CD4-positive, alpha-beta T cell treated with Interleukin-17A for 4 hours (primary cell): ENCODE measurements at places on chromosomes 6 and 20.

DNA sequence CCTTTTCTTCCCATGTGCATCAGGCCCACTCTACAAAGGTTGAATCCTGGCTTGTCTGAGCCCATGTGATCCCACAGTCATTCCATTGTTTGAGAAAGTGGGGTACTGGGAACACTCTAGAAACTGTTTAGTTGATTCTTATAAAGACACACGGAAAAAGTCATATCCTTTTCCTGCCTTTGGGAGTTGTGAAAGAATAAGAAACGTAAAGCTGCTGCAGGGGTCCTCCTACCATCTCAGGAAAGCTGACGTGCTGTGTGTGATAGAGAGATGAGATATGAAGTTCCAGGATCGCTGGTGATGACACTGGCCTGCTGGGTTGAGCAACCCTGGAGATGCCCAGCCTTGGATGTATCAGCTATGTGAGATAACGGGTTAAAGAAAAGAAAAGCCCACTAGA is 21.3 kb upstream of the HLA-DRB5 start:
- DNase-seq: no peak

DNA sequence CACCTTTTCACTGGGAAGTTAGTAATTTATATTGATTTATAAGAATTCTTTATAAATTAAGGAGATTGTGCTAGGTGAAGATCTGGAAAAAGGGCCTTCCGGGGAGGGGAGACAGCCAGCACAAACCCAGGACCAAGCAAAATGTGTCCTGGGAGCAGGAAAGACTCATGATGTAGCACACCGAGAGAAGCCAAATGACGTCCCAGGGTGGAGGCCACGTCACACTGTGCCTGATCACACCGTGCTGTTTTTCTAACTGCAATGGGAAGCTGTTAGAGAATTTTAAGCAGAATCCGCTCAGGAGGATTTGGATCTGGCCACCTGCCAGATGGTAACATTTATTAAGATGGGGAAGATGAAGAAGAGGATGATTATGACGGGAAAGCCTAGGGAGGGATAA is 72.7 kb upstream of the AKAP12 start:
- DNase-seq: no peak

DNA sequence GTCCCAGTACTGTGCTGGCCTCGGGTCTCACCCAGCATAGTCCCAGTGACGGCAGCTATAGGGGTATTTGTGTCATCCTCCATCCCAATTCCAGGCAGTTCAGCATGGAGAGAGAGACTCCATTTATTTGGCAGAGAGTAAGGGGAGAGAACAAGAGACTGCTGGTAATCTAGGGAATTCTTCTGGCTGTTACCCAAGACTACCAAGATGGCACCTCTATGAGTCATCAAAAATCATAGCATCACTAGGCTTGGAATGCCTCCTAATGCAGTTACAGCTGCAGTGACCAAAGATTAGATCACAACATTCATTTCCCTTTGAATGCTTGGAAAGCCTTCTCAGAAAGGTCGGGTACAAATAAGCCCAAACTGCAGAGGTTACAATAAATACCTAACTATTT is 660.4 kb upstream of the FLRT3 start:
- DNase-seq: no peak

GRCh38 chr6:118668761-118669385 is 17.5 kb upstream of the CEP85L start:
- DNase-seq: no peak

GRCh38 chr6:14944593-14944992 is 301.3 kb upstream of the JARID2 start:
- DNase-seq: no peak

DNA sequence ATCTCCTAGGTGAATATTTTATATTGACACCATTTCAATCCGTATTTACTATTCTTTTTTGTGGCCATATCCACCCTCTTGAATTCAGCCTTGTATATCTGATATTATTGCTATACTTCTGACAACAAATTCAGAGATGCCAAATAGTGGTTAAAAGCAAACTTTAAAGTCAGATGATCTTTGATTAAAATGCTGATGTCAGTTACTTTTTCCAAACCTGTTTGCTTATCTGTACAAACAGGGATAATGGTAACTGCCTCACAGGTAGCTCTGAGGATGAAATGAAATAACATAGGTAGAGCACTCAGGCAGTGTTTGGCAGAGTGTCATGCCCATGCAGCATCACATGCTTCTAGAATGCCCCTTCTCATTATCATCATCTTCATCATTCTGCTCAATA is 19.2 kb downstream of the PPIL6 start:
- no peak for DNase-seq

- no peak for DNase-seq
Observed at GRCh38 chr20:54340667-54341081, 132.8 kb downstream of the PFDN4 start.

DNA sequence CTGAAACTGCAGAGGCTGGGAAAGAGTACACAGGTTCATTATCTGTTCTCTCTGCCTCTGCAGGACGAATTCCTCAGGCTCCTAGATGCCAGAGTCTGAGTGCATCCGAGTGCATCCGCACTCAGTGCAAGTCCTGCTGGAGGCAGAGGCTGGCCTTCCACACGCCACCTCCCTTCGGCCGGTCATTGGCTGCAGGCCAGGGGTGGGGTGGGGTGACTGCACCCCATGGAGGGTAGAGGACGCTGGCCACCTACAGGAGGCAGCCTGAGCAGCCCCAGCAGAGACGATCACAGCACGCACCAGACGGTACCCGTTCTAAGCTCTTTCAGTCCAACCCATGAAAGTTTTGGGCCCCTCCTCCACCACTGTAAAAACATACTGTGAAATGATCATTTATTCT is 11.7 kb downstream of the SFT2D1 start:
- DNase-seq: no peak

GRCh38 chr20:58634521-58635278 is 16.4 kb upstream of the STX16 start:
- DNase-seq: peak; percentile 53

- DNase-seq: no peak
Observed at GRCh38 chr6:165984729-165985275, 182.8 kb downstream of the TBXT start.

DNA sequence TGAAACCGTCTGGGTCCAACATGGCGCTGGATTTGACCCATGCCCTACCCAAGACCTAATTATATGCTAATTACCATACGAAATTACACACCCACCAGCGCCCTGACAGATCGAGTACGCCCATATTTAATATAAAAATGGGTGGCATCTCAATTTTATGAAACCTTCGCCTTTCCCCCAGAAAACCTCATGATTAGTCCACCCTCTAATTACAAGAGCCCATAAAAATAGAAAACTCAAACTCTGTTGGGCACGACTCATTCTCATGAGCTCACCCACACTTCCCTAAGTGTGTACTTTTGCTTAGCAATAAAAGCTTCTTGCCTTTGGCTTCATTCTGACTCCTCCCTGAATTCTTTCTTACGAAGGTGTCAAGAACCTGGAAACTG is 136.4 kb downstream of the OR2B2 start:
- DNase-seq: no peak

DNA sequence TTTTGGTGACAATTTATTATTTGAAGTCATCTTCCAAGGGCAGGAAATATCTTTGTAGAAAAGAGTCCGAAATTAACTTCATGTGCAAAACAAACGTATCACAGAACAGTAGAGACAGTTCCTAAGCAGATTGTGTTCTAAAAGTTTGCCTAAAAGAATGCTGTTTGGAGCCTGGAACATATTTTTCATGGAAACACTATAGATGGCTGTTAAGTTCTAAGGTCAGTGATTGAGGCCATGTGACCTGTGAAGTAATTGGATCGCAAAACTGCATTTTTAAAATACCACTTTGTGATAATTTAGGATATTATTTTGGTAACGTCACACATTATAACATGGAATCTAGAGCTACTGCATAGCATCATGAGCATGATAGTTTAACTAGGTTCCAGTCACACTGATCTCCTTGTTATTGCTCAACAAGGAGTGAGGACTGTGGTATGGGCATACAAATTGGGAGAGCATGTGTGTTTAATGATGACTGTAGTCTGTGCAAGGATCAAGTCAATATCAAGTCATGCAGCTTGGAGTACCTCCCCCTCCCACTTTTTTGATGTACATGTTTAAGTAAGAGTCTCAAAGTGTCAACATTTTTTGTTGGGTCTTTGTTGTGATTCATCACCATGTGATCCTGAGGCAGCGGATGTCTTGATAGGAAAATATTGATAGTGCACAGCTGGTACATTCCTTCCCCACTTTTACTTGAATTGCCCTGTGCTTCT is 609.3 kb upstream of the CITED2 start:
- no peak for DNase-seq

- peak; percentile 49 for DNase-seq
Observed at GRCh38 chr6:130183271-130184222, 39.2 kb downstream of the SAMD3 start.

- no peak for DNase-seq
Observed at GRCh38 chr20:52895235-52895634, 76.9 kb upstream of the TSHZ2 start.

GRCh38 chr6:30841644-30842504 is 42.4 kb upstream of the DDR1 start:
- DNase-seq: no peak

DNA sequence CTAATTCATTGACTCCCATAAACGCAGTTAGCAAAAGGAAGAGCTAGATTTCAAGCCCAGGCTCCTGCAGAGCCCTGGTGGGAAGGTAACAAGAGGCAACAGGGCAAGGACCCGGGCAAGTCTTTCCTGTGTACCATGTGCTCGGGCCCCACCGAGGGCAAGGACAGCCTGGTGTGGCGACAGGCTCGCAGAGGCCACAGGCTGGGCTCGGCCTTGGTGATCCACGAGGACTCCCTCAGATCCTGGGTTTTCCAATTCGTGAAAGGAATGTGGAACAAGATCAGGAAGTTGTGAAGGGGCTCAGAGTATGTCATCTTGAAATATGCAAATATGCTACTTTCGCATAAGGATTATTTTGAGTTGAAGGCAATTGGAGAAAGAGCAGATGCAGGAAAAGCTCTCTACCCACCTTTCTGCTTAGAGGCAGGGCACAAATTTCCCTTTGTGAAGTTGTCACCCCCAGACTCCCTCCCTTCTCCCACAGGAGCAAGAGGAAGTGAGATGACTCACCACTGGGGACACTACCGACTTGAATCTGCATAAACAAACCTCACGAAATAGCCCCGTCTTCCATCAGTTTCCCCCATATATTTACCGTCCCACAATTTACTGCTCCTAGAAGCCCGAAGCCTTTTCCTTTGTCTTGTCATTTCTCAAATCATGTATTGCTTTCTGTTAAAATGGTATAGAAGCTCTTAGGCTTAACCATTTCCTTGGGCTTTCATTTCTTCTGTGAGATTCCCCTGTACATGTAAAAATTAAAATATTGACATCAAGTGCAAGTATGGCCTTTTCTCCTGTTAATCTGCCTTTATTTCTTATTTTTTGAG is 79.0 kb downstream of the PSMG4 start:
- no peak for DNase-seq

- peak; percentile 6 for DNase-seq
Observed at GRCh38 chr20:23235173-23236027, 115.2 kb upstream of the NXT1 start.

- DNase-seq: no peak
Observed at GRCh38 chr6:130518588-130518987, 152.8 kb downstream of the TMEM200A start.

- no peak for DNase-seq
Observed at GRCh38 chr6:68196645-68197044, 438.4 kb upstream of the ADGRB3 start.

- peak; percentile 12 for DNase-seq
Observed at GRCh38 chr6:13538084-13538483, 36.3 kb upstream of the SIRT5 start.

DNA sequence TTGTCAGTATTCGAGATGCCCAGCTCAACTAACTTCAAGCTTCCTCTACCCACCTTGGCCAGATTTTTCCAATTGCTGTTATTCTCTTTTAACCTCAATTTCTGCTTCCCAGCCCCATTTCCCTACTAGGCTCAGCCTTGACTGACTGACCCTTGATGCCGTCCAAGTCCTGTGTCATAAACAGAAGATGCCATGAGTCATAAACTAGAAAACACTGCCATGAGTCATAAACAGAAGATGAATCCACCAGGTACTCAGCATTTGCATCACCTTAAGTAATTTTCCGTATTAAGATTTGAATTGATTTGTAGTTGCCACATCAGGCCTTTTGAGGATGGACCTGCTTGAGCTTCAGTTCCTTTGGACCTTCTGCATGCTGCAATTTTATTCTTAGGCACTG is 123.8 kb downstream of the FAM83B start:
- no peak for DNase-seq

GRCh38 chr20:59668926-59669850 is 64.8 kb downstream of the PHACTR3 start:
- DNase-seq: no peak

DNA sequence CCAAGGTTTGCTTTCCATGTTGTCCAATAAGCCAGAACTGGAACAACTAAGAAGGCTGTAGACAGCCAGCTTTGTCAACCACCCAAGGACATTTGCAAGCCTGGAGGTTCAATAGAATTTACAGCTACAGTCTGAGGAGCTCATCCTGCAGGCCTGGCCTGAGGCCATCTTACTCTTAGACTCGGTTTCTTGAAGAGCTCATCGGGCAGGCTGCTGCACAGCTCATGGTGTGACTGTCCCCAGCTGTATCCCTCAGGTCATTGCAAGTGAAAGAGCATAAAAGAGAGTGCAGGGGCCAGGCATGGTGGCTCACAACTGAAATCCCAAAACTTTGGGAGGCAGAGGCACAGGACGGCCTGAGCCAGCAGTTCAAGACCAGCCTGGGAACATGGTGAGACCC is 96.9 kb upstream of the FOXQ1 start:
- DNase-seq: no peak

DNA sequence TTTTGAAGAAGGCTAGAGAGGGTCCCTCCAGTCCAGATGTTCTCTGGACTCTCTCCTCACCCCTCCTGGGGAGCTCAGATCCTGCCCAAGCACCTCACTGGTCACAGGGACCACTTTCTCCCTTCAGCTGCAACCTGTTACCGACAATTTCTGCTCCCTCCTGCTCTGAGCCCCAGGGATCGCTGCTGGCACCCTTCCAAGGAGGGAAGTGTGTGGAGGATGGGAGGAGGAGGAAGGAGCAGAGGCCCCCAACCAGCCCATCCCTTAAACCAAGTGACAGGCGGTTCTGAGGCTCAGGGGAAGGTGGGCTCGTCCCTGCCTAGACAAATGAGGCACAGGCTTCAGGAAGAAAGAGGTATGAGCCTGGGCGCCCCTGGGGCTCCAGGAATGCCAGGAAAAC is 13.9 kb downstream of the PMEPA1 start:
- no peak for DNase-seq

DNA sequence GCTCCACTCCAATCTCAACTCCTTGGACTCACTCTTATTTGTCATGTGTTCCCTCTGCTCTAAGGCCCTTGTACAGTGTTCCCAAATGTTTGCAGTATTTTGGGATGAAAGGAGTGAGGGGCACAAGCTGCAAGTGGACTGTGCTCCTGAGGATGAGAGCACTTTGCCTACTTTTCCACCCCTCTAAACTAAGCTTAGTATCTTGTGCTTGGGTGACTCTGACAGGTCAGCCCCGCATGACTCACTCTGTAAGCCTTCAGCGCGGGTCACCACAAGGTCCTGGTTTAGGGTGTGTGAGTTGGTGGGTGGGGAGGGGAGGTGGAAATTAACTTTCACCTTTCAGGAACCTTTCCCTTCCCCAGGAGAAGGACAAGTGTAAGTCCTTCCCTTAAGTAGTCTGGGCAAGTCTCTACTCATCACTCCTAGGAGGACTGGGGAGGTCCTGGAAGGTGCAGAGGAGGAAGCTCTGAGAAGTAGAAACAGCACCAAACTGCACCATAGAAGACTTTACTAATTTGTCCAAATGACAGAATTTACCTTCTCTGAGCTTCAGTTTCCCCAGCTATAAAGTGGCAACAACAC is 68.8 kb upstream of the EPB41L1 start:
- DNase-seq: no peak

GRCh38 chr6:16129623-16130401 is 926 bp downstream of the MYLIP start:
- DNase-seq: peak; percentile 49
